Hematopoietic multipotent progenitor cell treated with erythropoietin and hydrocortisone succinate and interleukin-3 and kit ligand, for 15 days (in vitro differentiated cells): ENCODE measurements at places on chromosomes 6 and 20.
A peak's percentile ranks its signal among the peaks of the same experiment; 100 is the strongest.

DNA sequence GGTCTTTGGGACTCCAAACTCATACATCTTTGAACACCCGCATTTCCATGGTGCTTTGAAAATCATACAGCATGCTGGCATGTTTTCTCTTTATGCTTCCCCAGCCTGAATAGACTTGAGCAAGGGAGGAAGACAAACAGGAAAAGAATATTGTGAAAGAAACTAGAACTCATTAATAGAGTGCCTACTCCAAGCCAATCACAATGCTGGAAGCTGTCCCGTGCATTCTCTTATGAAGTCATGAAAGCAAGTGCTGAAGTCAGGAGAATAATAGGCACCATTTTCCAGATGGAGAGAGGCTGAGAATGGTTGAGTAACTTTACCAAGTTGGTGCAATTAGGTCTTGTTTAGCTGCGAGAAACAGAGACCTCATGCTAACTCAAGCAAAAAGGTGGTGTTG lies 102.5 kb upstream of the PTPRT start:
- DNase-seq, result no peak

- no peak for DNase-seq
Observed at GRCh38 chr6:166286839-166287271, 21.3 kb downstream of the PRR18 start.

- DNase-seq, result no peak
Observed at GRCh38 chr6:84804720-84805119, 40.3 kb upstream of the TBX18 start.

DNA sequence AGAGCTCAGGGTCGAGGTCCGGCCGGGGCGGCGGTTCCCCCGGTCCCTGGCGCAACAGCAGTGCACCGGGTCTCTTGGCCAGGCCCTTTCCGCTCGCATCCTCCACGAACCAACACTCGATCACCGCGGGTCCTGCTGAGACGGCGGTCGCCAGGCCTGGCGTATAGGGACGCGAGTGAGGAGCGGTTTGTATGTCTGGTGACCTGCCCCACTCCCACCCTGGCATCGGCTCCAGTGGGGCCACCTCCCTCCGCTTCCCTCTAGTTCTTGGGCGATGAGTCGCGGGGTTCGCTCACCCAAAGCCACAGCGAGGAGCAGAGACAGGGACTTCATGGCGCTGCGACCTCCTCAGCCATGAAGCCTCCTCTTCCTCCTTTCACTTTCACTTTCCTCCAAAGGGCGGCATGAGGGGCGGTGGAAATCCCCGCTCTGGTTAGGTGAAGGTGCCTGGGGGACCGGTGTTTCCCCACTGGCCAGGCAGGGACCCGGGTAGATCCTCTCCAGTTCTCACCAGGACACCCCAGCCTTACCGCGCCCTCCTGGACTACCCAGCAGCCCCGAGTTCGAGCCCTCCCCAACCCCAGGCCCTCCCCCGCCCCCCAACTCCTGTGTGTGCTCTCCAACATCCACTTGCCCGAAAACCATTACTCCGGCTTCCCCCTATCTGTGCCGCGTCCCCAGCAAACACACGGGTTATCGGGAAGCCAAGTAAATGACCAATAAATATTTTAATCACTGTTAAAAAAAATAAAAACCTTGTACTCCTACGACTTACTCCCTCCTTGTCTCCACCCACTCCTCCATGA lies at the start of gene TAPBP:
Gene TAPBP (minus strand): TSS at position 370 of the 806 bp plus-strand sequence. CDS start 37 bp downstream, at position 333.
- DNase-seq, result peak; percentile 77

DNA sequence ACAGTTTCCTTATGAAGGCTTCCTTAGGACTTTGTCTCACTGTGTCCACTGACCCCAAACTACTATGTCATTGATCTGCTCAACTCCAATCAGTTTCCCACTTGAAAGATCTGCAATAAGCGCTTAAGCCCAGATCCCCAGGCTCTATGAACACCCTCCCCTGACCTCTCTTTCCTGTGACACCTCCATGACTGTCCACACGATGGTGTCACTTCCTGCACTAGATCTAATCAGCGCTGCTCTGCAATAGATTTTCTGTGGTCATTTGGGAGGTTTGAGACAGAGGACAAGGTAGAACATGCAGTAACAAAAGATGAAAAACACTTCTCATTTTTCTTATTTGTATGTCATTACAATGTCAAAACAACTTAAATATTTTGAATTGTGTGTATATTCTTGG lies 304.6 kb upstream of the AGPAT4 start:
- DNase-seq, result no peak

DNA sequence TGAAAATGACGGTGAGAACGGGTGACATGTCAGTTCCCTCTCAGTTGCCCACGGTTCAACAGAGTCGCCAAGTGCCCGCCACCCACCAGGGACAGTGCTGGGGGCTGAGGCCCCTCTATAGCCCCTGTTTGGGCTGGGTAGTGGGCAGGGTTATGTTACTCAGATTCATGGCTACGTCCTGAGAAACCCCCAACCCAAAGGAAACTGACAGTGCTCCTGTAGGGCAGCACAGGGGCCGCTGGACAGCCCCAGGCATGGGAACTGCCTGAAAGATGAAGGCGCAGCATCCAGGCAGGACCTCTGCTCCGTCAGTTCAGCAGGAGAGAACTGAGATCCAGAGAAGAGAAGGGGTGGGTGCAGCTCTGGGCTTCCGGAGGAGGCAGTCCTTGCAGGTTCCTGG lies 118.9 kb upstream of the PMEPA1 start:
- no peak for DNase-seq

DNA sequence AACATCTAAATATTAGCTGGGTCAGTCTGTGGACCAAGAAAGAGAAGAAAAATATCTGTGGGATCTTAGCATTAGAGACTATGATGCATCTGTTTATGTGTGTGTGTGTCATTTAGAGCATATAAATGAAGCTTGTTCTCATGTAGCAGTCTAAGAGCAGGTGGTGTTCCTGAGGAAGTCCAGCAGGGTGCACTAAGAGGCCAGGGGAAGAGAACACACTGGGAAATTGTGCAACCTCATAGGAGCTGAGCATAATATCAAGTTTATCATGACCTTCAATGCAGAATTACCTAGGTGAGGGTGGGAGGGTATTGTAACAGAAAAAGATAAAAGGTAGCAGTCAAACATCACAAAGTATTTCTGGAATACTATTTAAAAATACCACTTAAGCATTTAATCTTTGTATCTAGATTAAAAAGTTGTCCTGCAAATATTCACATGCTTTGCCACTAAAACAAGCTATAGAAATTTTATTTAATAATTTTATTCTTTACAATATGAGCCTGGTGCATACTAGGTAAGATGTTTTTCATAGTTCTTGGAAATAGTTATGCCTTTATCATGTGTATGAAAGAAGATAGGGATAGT lies 80.5 kb downstream of the SMPDL3A start:
- no peak for DNase-seq

- DNase-seq, result no peak
Observed at GRCh38 chr20:38210741-38211140, 45.7 kb upstream of the TGM2 start.

- DNase-seq, result no peak
Observed at GRCh38 chr6:22023937-22024336, 272.9 kb downstream of the PRL start.

- DNase-seq, result no peak
Observed at GRCh38 chr6:93081901-93082300, 337.5 kb downstream of the EPHA7 start.

DNA sequence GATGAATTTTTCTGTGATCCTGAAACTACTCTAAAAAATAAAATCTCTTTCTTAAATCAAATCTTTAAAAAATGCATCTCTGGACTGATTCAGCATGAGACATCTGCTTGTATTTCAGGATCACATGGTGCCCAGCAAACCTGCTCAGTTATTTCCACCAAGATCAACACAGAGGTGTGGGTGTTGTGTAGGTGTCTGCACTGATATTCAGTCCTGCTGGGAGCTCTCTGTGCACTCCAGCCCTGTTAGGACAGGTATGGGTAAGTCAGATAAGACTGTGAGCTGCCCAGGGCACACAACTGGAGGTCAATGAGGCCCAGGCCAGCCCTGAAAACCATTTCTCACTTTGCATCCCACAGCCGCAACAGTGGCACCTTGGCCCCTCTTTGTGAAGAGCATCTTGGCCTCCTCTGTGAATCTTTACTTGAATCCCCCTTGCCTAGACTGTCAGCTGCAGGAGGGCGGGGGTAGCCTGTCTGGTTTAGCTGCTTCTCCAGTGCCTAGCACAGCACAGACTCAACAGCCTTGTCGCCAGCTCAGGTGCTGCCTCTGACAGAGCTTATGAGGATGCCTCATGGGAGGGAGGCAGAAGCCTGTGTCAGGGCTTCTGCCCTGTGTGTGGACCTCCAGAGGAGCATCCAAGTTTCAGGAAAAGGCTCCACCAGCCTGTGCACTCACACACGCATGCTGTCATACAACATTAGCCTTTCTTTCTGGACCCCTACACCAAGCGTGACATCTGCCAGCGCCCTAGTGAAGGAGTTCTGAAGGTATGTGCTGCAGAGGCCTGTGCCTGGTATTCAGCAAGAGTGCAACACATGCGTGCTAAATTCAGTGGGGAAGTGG lies 187.6 kb upstream of the CST7 start:
- no peak for DNase-seq

- no peak for DNase-seq
Observed at GRCh38 chr20:48797275-48797825, 30.4 kb downstream of the PREX1 start.
